ENCODE measurements at places on chromosomes 4 and X.

GRCh38 chr4:76280488-76281441 lies 25.8 kb upstream of the STBD1 start:
- no peak for DNase-seq

- DNase-seq = no peak
Observed at GRCh38 chr4:148288448-148288847, 153.8 kb downstream of the NR3C2 start.

DNA sequence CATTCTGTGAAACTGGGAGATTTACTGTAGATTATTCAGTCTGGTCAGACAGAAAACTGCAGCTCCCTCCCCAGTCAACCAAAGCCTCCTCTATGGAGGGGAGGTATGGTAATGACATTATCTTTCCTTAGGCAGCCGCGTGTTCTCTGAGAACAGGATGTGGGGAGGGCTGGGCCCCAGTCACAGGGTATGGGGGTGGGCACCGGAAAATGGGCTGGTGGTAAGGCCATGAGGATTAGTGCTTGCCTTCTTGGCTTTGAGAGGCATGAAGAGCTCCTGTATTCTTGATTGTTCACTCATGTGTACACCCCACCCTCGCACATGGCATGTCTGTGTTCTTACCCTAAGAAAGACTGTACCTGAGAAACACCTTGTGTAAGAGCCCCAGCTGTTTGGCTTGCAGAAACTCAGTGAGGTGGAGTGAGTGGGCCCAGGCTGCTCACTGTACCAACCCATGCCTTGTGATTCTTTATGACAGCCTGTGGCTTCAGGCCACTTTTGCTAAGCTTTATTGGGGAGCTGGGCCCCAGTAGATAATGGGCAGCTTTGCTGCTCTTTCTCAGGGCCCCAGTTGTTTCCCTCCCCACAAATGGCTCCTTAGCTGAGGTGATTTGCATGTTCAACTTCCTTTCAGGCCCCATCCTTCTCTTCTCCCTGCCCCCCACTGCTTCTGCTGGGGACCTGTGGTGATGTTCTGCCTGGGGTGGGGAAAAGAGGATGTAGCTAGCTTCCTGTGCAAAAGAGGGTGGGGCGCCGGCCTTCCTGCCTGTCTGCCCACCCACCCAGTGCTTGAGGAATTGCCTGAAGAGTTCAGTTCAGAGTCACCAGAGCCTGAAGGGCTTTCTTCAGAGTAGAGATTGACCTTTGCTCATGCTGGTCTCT lies 30.7 kb downstream of the MSN start:
- peak; percentile 74 for DNase-seq

DNA sequence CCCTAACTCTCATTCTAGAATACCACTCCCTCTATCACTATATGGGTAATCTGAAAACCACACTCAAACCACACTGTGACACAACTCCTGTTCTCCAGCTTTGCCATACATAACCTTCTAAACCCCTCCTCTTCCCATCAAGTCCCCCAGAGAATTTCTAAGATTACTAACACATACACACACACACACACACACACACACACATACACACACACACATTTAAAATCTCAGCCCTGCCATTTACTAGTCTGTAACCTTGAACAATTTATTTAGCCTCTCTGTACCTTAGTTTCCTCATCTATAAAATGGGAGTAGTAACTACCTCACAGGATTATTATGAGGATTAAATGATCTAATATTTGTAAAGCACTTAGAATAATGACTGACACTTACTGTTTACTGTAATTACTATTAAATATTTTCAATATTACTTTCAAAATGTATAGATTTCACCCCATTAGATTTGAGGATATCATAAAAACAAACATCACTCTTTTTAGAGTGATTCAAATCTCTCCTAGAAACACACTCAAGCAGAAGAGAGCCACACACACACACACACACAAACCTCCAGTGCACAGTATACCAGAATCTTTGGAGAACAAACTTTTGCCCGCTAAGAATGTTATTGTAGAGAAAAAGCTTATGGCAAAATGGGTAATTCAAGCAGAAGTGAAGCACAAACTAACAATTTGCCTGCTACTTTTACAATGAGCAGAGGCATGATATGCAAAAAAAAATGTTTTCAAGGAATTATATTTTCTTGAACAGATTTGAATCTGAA lies 3.8 kb downstream of the ANKRD50 start:
- no peak for DNase-seq

DNA sequence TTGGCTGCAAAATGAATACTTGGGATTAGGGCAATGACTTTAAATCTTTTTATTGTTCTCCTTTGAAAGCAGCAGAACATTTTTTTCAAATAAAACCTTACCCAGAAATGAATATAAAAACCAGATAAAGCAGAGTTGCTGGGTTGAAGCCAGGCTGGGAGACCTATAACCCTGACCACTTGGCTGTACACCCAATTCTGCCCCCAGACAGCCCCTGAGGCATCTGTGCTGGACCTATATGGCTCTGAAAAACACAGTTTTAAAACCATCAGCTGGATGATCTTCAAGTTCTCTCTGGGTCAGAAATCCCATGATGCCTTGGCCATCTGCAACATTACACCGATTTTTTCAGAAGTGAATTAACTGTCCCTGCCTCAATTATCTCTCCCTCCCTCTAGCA lies 23.7 kb upstream of the GLRA2 start:
- DNase-seq = no peak

DNA sequence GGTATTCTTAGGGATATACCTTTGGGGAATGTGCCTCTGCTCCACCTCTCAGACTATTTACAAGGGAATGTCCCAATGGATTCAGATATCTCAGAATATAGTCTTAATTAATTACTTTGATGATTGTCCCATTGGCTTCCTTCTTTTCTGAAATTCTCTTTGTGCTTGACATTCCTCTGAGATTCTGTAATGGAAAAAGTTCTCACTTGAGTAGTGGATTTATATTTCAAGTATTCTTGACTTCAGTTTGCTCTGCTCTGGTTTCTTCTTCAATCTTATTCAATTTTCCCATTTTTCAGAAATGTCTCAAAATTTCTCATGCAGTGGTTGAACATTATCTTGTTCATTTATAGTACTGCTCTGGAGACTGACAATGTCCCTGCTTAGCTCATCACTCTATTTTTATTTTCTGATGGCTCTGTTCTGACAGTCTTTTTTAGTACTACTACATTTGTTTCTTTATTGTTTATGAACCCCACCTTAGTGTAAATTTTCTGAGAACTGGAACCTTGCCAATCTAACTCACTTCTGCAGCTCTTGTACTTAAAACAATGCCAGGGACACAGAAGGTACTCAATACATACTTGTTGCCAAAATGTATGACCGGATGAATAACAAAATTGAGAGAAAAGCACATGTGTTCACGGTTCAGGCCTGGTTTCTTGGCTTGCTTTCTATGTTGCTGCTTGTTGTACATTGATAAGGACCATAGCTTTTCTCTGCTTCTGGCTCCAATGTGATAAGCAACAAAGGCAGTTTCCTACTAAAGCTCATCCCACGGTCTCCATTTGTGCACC lies 471.7 kb downstream of the GASK1B start:
- no peak for DNase-seq

All from activated T-cell treated with anti-CD3 and anti-CD28 coated beads, Interleukin-2, amount 50 U/mL, for 1 hour (primary cell).